ENCODE measurements at places on chromosomes 11 and 22.

DNA sequence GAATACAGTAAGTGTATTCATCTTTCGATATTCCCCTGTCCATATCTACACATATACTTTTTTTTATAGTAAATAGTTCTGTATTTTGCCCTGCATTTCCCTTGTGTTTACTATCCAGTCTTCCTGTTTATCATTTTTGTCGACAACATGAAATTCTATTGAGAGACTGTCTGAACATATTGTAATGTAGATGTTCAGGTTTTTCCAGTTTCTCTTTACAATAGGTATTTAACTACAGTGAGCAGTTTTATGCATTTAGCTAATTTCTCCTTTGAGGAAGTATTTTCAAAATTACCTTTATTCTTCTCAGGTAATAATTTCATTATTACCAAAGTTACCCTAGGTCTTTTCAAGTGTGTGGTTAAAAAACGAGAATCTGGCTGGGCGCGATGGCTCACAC, 16.7 kb downstream of the PIK3IP1 start:
- no peak for DNase-seq

GRCh38 chr22:25008666-25009065, 56.1 kb downstream of the KIAA1671 start:
- no peak for DNase-seq

- no peak for DNase-seq
Observed at GRCh38 chr11:108131993-108132392, 10.6 kb downstream of the ACAT1 start.

GRCh38 chr22:39303358-39303757, 16.1 kb downstream of the RPL3 start:
- DNase-seq, result no peak

GRCh38 chr11:19079643-19080440, 19.3 kb upstream of the MRGPRX2 start:
- no peak for DNase-seq

GRCh38 chr11:115724666-115725065, 220.5 kb upstream of the CADM1 start:
- DNase-seq, result no peak

- no peak for DNase-seq
Observed at GRCh38 chr11:62508336-62509058, 38.1 kb downstream of the AHNAK start.

DNA sequence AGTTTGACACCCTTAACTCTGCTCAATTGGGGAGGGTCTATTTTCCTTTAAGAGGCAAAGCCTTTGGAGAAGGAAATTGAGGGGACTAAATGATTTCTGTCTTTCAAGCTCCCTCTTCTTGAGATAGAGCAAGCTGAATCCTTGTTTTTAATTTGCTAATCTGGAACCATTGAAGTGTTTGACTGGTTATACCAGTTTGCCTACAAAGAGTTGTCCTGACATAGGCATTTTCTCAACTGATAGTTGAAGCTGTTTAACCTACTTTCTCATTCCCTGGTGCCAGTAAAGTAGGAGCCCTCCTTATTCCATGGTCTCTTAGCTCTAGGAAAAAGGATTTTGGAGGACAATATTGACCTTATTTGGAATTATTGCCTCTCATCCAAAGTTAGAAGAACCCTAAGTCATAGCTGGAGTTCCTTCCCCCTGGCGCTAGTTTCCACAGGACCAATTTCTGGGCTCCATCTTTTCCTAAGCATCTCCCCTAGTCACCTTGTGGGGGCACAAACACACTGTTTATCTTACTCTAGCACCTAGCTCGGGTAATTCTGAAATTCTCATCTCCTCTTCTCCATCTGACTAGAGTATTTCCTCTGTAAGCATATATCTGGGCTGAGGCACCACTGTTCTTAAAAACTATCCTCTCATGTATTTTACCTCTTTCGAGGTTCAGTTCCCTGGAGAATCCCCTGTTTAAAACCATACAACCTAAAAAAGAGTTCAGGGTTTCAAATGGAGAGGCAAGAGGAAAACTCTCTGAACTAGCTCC, 7.4 kb downstream of the ZDHHC5 start:
- no peak for DNase-seq

GRCh38 chr22:40176921-40177737, 596 bp upstream of the TNRC6B start:
- peak; percentile 39 for DNase-seq

DNA sequence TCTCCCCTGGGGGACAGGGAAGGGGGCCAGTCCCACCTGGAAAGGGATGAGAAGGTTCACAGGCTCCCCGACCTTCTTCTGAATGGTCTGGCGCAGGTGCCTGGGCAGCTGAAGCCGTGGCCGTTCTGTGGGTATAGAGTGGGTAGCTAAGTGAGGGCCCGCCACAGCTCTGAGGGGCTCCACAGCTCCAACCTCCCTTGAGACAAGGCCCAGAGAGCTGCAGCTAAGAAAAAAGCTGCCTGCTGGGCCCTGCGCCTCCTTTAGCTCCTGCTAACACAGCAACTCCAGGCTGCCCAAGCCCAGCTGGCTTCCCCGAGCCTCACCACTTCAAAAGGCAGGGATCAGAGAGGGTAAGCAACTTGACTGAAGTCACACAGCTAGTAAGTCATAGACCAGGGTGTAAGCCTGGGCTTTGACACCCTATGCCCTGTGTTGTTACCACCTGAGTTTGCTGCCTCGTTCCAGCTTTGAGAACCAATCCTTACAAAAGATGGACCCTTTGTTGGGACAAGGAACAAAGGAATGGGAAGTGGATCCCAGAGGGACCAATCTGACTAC, 18.5 kb downstream of the MYBPC3 start:
- no peak for DNase-seq

DNA sequence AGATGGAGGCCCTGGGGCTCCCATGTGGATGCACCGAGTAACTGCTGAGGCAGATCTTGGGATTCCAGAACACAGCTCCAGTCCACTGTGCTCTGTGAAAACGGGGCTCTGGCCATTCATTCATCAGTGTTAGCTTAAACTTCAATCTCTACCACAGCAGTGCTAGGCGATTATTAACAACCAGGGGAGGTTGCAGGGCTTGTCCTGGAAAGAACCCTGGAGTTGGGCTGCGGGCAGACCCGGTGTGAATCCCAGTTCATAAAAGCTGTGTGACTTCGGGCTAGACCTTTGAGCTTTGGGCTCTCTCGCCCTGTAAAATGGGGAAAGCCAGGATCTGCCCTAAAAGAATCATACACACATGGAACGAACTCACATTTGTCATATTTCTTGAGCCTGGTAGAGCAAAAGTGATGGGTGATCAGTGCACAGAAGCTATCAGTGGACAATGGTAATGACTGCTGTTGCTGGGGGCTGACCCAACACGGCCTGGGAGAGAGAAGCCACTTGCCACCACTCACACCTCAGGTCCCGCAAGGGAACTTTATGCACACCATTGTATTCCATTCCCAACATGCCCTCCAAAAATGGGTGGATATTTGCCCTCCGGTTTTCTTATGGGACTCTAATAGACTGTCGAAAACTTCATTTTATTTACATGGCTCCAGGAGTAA, 15.6 kb upstream of the CRYBB3 start:
- DNase-seq, result no peak

GRCh38 chr11:19493446-19494213, 219.0 kb upstream of the NAV2 start:
- no peak for DNase-seq

- DNase-seq, result no peak
Observed at GRCh38 chr11:92528001-92528400, 303.4 kb downstream of the FAT3 start.

GRCh38 chr11:14376920-14377319, 17.9 kb upstream of the RRAS2 start:
- no peak for DNase-seq

- DNase-seq, result no peak
Observed at GRCh38 chr11:75194147-75194546, 43.2 kb downstream of the SLCO2B1 start.

- no peak for DNase-seq
Observed at GRCh38 chr11:108340973-108341372, 118.1 kb downstream of the ATM start.

GRCh38 chr11:61357233-61357893, 4.3 kb downstream of the CYB561A3 start:
- no peak for DNase-seq

GRCh38 chr11:16776711-16777612, 38.5 kb downstream of the C11orf58 start:
- DNase-seq, result no peak

DNA sequence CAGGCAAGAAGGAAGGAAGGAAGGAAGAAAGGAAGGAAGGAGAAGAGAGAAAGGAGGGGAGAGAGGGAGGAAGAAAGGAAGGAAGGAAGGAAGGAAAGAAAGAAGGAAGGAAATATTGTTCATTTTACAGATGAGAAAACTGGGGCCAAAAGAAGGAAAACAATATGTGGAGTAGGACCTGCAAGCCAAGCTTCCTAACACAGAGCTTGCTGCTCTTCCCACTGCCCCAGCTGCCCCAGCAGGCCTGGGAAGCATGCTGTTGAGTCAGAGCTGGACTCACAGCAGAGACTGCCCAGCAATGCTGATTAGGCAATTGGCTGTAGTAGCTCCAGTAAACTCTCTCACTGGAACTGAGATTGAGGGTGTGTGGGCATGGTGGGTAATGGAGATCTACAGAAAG, 42.6 kb upstream of the SMCO4 start:
- no peak for DNase-seq

GRCh38 chr11:19805376-19805775, 92.7 kb downstream of the NAV2 start:
- no peak for DNase-seq

GRCh38 chr11:111476366-111476765, 35.8 kb downstream of the BTG4 start:
- no peak for DNase-seq

GRCh38 chr11:119906376-119906775, 177.4 kb upstream of the NECTIN1 start:
- no peak for DNase-seq

DNA sequence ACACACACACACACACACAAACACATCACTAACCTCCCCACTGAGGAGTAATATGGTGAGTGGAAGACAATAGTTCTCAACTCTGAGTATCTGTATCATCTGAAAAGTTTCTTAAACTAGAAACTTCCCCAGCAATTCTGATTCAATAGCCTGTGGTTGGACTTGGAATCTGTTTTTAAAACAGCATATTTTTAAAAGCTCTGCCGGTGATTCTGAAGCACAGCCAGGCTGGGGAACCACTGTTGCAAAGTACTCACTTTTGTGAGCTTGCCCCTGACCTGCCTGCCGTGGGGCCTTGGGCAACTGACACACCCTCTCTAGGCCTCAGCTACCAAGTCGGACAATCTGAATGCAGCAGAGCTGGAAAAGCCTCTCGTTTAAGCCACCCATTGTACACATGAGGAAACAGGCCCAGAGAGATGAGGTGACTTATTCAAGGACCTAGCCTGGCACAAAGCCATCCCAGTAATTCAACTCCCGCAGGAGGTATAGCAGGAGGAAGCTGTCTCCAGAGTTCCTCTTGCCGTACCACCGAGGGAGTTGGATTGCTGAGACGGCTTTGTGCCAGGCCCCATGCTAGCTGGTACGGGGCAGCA, 8.9 kb downstream of the SLC15A3 start:
- DNase-seq, result no peak

GRCh38 chr11:70805243-70805642, 406.9 kb downstream of the CTTN start:
- DNase-seq, result no peak

DNA sequence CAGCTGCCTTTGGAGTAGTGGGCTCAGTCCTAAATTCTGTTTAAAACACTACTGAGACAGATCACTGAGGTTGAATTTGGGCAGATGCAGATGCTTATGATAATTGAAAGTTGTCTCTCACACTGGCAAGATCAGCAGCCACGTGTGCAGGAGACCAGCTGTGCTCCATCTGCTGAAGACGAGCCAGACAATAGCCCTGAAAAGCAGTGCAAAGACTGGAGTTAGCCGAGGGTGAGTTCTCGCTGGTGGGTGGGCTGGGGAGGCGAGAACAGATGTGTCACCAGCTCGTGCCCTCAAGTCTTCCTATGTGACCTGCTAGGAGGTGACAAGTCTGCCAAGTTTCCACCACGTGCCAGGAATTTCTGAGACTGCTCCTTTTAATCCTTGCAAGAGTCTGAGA, 661.3 kb upstream of the B3GAT1 start:
- DNase-seq, result no peak

GRCh38 chr22:50208939-50209892, 8.4 kb downstream of the SELENOO start:
- no peak for DNase-seq

DNA sequence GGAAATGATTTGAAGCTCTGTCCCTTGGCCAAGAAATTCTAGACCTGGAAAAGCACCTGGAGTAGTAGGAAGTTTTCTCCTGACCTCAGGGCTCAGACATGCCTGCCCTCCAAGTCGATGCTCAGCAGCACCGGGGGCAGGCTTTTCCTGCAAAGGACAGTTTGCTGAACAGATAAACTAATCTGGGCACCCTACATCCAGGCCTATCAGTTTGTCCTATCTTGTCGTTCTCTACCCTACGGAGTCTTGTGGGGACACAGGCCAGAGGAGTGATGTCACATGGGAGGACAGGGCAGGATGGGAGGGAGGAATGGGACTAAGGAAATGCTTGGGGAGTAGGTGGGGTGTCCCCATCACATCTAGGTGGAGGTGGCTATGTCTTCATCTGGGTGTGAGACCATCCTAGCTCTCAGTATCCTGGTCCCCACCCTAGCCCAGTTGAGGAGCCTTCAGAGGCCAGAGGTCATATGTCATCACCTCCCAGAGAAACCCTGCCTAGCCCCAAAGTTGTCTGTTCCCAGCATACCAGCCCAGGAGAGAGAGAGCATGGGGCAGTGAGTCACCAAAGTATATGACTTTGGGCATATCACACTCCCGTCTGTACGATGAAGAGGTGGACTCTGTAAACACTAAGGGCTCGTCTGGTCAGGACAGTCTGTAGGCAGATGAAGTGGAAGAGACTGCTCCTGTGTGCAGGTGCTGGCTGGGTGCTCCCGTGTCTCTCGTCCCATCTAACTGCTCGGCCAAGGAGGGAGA, 18.1 kb upstream of the FCHSD2 start:
- no peak for DNase-seq

GRCh38 chr11:1256257-1257045, 33.6 kb downstream of the MUC5B start:
- no peak for DNase-seq

GRCh38 chr11:134069426-134070341, 812 bp downstream of the JAM3 start:
- no peak for DNase-seq

GRCh38 chr11:35905646-35906276, 38.1 kb upstream of the LDLRAD3 start:
- DNase-seq, result no peak

GRCh38 chr11:127996825-127997224, 590.5 kb downstream of the ETS1 start:
- DNase-seq, result no peak

DNA sequence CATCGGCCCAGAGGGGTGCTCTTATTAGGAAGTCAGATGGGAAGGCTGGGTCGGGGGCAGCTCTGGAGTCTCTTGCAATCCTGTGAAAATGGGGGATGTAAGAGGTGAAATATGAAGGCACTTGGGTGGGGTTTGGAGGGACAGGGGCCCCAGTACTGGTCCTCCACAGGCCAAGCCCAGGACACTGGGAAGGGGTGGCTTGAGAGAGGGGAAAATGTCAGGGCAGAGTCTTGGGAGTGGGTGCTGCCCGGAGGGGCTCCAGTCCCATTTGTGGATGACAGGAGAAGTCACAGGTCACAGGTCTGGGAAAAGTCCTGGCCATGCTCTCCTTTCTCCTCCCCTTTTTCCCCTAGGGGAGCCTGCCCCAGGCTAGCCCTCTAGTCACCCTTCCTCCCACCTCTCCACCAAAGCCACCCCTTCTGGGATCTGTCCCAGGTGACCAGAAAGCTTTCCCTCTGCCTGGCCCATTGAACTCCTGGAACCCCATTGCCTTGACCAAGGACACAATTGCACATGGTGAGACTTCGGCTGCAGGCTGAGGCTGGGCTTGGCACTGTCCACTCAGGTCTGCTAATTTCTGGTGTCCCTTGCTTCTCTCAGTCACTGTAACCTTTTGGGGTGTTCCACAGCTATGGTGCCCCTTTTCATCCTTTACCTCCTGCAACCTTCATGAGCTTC, 1465.0 kb downstream of the TBC1D22A start:
- DNase-seq, result no peak
